Chondrocyte (in vitro differentiated cells): ENCODE measurements at places on chromosomes 13 and 19. TPM values are rescaled to one million over a fixed set of nuclear protein-coding genes. Genes with fewer than 3 reads are reported as not detected.

DNA sequence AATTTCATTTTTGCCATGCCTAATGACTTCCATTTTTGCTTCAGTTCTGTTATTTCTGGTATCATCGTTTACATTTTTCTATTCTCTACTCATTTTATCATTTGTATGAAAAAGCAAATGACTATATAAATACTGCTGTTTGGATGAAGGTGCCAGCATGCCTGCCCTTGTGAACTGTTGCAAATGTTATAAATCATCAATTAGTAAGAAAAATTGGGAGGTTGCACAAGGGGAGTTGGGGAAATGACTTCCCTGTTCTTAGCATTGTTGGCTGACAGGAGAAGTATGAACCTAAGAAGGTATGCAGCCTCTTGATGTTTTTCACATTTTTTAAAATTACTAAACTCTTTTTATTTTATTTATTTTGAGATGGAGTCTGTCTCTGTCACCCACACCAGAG is 15.1 kb downstream of the SAFB start:
- H3K4me3 ChIP-seq: no peak overlapping the region
- H3K4me1 ChIP-seq: peaks cover 16% of the 10 kb centered on the region
- H3K27ac ChIP-seq: no peak overlapping the region
- no peak for DNase-seq
- H3K36me3 ChIP-seq: peaks cover 7% of the 10 kb centered on the region

GRCh38 chr13:89832827-89833226 is 1514.7 kb upstream of the MIR17HG start:
- H3K4me3 ChIP-seq: no peak overlapping the region
- no peak for DNase-seq
- peaks cover 22% of the 10 kb centered on the region for H3K4me1 ChIP-seq
- H3K27ac ChIP-seq: peak overlapping the region; percentile 12
- no peaks in the 10 kb centered on the region for H3K27me3 ChIP-seq

DNA sequence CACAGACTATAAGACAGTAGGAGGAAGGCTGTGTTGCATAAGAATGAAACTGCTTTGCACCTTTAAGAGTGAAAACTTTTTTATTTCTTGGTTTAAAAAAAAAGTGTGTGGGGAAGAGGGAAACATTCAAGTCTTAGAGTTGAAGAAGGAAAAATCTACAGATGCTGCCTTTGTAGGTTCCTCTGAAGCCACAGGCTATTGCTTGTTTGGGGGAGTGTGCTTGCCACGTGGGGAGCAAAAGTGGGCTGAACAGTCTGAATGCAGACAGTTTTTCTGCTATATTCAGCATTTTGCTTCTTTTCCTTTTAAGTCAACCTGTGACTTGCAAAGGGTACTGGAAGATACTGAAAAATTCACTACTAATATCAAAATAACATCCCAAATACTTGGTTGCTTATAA is 36.9 kb downstream of the EFNB2 start:
- H3K36me3 ChIP-seq: peaks cover 6% of the 10 kb centered on the region
- DNase-seq: no peak
- no peak overlapping the region for H3K4me3 ChIP-seq
- H3K4me1 ChIP-seq: peaks cover 53% of the 10 kb centered on the region

DNA sequence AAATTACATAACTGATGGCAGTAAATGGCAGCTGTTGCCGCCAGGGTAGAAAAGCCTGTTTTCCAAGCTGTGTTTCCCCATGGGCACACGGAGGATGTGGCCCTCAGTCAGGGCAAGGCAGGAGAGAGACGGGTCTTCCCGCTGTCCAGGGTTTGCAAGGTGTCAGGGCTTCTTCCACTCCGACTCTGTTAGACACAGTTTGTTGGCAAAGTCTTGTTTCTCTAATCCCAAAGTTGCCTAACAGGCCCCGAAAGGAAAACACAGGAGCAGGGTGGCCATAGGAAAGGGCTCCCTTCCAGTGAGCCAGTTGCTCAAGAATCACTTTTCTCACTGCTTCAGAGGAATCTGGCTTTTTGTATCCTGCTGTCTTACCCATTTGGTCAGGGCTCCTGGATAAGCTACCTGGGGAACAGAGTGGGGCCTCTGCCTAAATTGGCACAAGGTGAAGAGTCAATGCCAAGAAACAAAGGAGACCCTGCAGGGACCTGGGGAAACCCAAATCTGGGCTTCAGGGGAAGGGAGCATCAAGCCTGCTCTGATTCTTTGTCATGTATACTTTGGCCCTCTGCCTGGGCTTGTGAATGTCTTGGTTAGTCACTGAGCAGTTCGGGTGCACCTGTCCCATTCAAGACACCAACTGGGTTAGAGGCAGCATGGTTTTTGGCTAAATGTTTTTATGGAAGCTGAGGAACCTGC is 29.0 kb upstream of the CXCL17 start:
- H3K4me3 ChIP-seq: no peak overlapping the region
- H3K36me3 ChIP-seq: no peaks in the 10 kb centered on the region
- peaks cover 15% of the 10 kb centered on the region for H3K4me1 ChIP-seq
- H3K27me3 ChIP-seq: peaks cover 11% of the 10 kb centered on the region
- H3K27ac ChIP-seq: no peak overlapping the region
- no peak for DNase-seq

DNA sequence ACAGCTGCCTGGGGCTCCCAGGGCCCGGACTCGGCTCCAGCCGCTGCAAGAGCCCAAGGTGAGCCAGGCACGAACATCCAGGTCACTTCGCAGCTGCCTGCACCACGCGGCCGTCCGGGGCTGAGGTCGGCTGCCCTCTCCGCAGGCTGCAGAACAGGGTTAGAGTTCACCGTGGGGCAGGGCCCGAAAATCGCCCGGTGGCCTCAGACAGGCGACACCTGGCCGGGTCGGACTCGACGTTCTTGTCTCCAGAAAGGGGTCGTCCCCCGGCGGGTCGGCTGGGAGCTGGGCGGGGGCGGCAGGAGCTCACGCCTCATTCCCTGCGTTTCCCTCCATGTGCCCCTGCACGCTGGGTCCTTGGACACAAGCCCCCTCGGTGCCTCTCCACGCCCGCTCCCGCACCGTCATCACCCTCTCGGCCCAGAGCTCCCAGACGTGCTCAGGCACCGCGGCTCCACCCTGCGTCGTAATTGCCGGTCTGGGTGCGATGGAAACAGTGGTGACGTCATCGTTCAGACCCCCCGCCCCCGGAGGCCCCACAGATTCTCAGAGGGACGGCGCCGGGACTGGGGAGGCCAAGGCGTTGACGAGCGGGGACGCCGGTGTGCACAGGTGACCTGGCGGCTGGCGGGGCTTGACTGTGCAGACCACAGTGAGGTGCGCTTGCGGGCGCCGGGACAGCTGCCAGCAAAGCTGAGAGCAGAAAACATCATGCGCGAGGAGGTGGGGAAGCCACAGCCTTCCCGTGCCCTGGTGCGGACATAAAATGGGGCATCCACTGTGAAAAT is 4.0 kb upstream of the GRIN3B start:
- no peak for DNase-seq
- peaks cover 24% of the 10 kb centered on the region for H3K27me3 ChIP-seq
- H3K4me1 ChIP-seq: peaks cover 6% of the 10 kb centered on the region
- H3K27ac ChIP-seq: no peak overlapping the region

- peaks cover 2% of the 10 kb centered on the region for H3K36me3 ChIP-seq
- no peak overlapping the region for H3K4me3 ChIP-seq
- H3K27me3 ChIP-seq: no peaks in the 10 kb centered on the region
- DNase-seq: no peak
- H3K4me1 ChIP-seq: peaks cover 9% of the 10 kb centered on the region
Measured at GRCh38 chr13:85582890-85583289, 216.3 kb downstream of the SLITRK6 start.

ZNF649 gene
- 10.7 to 13.7 TPM (median 11.2 TPM) in 3 replicates for total RNA-seq

- no peaks in the 10 kb centered on the region for H3K4me1 ChIP-seq
- no peaks in the 10 kb centered on the region for H3K27me3 ChIP-seq
- no peak overlapping the region for H3K4me3 ChIP-seq
- no peak for DNase-seq
Measured at GRCh38 chr13:95153647-95154412, 147.4 kb downstream of the ABCC4 start.

GRCh38 chr13:40187841-40188591 is 478.4 kb downstream of the FOXO1 start:
- no peak overlapping the region for H3K4me3 ChIP-seq
- H3K27ac ChIP-seq: no peak overlapping the region
- H3K27me3 ChIP-seq: no peaks in the 10 kb centered on the region
- DNase-seq: no peak
- peaks cover 2% of the 10 kb centered on the region for H3K36me3 ChIP-seq

- no peak overlapping the region for H3K27ac ChIP-seq
- peaks cover 1% of the 10 kb centered on the region for H3K36me3 ChIP-seq
- H3K4me1 ChIP-seq: peaks cover 10% of the 10 kb centered on the region
- no peaks in the 10 kb centered on the region for H3K27me3 ChIP-seq
Measured at GRCh38 chr13:42360046-42360574, 88.2 kb downstream of the AKAP11 start.

DNA sequence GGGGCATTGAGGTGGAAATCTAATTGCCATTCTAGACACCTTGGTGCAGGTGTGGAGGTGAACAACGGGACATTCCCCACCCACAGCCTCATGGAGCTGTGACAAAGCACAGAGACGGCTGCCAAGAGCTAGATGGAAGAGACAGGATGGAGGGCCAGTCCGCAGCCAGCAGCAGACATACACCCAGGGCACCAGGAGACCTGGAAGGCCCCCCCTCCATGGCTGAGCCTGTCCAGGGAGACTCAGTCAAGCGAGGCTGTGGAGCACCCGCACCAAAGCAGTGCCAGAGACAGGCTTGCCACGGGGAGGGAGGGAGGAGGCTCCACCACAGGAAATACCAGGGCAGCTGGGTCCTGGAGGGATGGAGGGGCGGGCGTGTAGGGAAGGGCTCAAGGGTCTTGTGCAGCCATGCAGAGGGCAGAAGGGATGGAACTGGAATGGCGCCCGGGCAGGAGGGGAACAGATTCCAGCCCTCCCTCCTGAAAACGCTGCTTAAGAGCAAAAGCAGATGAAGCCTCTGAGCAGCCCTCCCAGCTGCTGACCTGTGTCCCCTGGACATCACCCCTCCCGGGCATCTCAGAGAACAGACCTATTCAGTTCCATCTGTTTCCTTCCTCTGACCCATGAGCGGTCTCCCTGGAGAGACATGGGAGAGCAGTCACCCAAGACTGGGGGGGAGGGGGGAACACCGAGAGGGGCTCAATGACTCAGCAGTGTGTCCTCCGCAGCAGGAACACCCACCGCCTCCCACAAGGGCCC is 14.4 kb downstream of the EPS15L1 start:
- no peak for DNase-seq
- H3K36me3 ChIP-seq: no peaks in the 10 kb centered on the region
- peaks cover 53% of the 10 kb centered on the region for H3K4me1 ChIP-seq
- no peaks in the 10 kb centered on the region for H3K27me3 ChIP-seq
- H3K27ac ChIP-seq: peak overlapping the region; percentile 68

GRCh38 chr19:6023085-6023682 is 45.2 kb upstream of the RANBP3 start:
- peak; percentile 57 for DNase-seq
- peak overlapping the region; percentile 84 for H3K27ac ChIP-seq
- H3K27me3 ChIP-seq: no peaks in the 10 kb centered on the region
- H3K36me3 ChIP-seq: peaks cover 11% of the 10 kb centered on the region
